ENCODE measurements at places on chromosomes 3 and 15.

GRCh38 chr15:40104296-40104864 lies 4.3 kb downstream of the BMF start:
- DNase-seq, result no peak

DNA sequence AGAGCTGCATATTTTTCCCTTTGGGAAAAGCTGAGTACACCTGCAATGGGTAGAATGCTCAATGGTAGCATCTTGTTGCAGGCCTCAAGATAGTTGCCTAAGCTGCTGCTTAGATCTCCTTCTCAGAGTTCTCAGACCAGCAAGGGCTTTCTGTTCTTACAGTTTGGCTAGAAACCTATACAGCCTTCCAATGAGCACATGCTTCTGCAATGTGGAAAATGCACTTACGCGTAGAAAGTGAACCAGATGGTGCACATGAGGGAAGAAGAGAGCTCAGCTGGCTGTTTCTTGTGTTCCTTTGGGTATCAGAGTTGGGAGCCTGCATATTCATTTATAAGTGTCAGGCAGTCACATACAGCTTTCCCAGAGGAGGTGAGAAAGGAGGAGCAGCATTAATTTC lies 136.4 kb downstream of the B3GALNT1 start:
- DNase-seq, result no peak

- DNase-seq, result no peak
These were observed 193.0 kb downstream of the ATP10A start for GRCh38 chr15:25670025-25670554.

DNA sequence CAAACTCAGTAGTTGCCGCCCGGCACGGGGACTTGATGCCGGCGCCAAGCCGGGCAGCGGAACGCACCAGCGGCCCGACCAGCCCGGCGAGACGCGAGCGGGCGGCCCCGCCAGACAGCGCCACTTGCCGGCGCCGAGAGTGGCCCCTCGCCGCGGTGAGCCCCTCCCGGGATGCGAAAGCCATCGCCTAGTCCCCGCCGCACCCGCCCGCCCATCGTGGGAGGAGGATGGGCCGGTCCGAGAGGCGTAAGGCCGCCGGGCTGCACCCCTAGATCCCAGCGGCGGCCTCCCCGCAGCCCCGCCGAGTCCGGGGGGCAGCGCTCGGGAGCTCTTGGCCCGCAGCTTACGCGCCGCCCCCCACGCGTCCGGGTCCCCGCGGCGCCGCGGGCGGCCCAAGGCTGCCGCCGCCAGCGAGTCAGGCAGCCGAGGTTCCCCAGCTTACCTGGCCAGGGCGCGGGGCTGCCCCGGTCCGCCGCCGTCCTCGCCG lies 609 bp downstream of the GOLGA8A start:
- DNase-seq, result no peak

DNA sequence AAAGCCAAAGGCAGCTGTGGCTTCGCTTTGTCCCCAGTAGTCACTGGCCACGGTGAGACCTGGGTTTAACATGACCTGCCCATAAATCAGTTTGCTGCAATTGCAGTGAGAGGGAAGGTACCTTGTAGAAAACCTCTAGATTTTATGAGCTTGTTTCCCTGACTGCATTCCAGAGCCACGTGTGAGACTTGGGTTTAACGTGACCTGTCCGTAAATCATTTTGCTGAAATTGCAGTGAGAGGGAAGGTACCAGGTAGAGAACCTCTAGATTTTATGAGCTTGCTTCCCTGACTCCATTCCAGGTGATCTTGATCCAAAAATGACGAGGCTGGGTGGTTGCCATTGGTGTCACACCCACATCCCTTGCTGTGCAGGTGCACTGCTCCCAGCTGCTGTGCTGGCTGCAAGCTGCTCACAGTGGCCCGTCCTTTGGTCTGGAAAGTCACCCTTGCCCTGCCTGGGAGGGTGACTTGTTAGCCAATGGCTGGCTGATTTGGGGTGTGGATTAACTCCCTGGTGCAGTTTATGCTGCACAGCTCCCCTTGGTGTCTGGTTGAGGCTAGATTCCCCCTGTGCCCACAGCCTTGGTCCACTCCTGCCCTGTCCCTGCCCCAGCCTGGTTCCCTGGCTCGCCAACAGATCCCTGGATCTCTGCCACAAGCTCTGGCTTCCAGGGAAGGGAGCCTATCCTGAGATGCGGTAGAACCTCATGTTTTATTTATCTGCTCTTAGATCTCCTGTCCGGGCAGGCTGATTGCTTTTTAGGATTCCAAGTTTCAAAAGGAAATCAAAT lies 192.7 kb upstream of the CTDSPL start:
- DNase-seq, result peak; percentile 34

DNA sequence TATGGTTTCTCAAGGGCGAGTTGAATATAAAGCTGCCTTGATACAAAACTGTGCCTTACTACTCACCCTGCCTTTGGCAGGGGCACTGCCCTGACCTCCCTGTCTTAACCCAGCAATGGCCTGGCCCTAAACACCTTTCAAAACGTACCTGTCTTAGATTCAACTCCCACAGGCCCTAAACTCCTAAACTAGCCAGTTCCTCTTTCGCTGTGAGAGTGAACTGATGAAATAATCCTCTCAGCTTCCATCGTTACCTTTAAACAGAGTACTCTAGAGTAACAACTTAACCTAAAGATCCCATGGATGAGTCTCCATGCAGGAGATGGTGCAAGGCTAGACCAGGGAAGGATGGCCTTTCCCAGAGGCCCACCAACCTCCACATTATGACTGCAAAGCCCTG lies 133.0 kb upstream of the THBS1 start:
- DNase-seq, result no peak

DNA sequence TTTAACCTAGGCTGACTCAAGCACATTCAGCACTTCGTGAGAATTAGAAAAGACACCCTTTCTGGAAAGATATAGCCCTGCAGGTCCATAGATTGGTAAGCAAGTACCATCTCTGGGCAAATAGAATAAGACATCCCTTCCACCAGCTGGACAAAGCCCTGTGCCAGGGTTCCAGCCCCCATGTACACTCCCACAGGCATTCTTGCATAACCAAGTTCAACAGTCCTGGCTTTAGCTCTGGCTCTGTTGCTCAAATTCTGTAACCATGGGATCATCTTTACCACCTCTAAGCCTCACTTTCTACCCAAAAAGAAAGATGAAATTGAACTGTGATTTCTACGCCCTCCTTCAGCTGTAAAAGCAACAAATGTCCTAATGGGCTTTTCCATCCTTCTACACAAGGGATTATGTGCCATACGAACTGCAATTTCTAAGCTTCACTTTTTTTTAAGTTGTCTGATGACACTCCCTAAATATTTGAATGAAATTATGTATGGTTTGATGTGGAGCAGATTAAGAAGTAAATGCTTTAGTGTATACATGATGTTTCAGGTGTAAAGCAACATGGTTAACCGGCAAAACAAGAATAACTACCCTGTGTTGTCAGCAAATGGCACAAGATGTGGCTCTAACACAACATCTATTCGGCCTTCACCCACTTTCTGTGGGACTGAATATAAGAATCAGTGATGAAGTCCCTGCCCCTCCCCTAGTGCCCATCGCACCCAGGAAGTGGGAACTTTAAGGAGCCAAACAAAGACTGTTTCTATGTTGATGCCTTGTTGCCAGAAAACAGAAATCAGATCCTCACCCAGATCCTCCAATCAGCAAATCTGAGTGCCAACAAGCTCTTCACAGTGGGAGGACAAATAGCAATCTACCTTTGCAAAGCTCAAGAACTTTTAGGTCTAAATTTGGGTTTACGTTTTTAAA lies 165.7 kb downstream of the P3H2 start:
- no peak for DNase-seq

GRCh38 chr3:17149076-17149475 lies 264.3 kb downstream of the PLCL2 start:
- no peak for DNase-seq

DNA sequence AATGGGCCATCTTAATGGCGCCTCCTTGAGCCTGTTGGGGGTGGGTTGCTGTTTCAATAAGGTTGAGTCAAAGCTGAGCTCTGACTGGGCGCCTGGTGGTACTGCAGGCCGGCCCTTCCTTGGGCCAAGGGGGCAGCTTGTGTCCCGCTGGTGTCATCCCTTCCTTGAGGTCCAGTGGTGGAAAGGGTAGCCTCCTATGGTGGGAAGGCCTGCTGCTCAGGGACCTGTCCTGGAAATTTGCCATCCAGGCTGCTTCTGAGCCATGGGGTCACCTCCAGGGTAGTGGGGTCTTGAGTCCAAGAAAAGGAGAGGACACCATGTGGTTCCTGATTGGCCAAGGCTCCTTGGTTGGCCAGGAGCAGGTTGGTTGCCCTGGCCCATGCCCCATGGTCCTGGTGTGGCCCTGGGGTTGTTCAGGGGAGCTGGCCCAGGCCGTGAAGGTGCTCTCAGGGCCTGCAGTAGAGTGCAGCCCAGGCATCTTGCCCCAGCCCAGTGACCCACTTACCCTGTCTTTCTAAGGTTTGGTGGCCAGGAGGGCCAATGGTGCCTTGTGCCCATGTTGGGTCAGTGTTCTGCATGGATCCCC lies 188.7 kb downstream of the UBE3A start:
- DNase-seq, result no peak

DNA sequence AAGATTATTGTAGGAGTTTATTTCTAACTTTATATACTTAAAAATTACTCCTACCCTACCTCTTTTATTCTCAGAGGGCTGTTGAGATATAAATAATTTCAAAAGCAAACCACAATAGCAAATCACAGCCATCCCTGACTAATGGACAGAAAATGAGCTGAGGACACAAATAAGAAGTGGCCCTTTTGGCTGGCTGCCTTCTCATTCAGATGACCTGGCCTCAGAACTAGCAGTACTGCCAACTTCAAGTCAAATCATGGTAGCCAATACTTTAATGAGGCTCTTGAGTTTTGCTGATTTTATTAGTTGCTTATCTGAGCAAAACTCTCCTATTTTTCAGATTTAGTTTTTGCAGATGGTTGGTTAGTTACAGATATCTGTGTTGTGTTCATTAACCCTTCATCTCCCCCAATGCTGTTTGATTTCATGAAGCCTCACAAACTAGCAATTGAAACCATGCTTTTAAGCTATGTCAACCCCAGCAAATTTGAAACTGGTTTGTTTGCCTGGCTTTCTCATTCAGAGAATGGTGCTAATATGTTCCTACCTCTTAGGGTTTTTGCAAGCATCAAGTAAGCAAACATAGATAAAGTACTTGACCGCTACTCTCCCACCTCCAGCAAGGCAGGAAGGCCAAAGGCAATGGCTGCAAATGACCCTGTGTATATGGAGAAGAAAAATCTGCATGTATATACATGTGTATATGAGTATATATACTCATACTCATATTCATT lies 73.4 kb upstream of the HACD2 start:
- no peak for DNase-seq

GRCh38 chr3:168620854-168621253 lies 525.1 kb upstream of the GOLIM4 start:
- peak; percentile 71 for DNase-seq

- no peak for DNase-seq
These were observed 302.4 kb downstream of the EPHB1 start for GRCh38 chr3:135097276-135097946.

Measured in Karpas-422 (cell line).